ENCODE measurements at places on chromosomes 13 and 19.
A peak's percentile ranks its signal among the peaks of the same experiment; 100 is the strongest.

- H3K4me1 ChIP-seq = peaks cover 32% of the 10 kb centered on the region
- H3K4me3 ChIP-seq = peak overlapping the region; percentile 63
- peaks cover 16% of the 10 kb centered on the region for H3K27me3 ChIP-seq
Measured at GRCh38 chr19:38685666-38686529, 38.4 kb downstream of the ACTN4 start.

- peak overlapping the region; percentile 46 for H3K4me3 ChIP-seq
- H3K36me3 ChIP-seq = no peaks in the 10 kb centered on the region
- peaks cover 16% of the 10 kb centered on the region for H3K4me1 ChIP-seq
- DNase-seq = peak; percentile 73
- H3K27ac ChIP-seq = peak overlapping the region; percentile 17
Measured at GRCh38 chr19:29188289-29189032, 24.5 kb downstream of the UQCRFS1 start.

- peaks cover under 1% of the 10 kb centered on the region for H3K27me3 ChIP-seq
- peaks cover 5% of the 10 kb centered on the region for H3K4me1 ChIP-seq
- H3K4me3 ChIP-seq = no peak overlapping the region
- H3K36me3 ChIP-seq = peaks cover 5% of the 10 kb centered on the region
- no peak for DNase-seq
- no peak overlapping the region for H3K27ac ChIP-seq
Measured at GRCh38 chr19:41551212-41551610, 24.8 kb upstream of the CEACAM21 start.

- peaks cover 2% of the 10 kb centered on the region for H3K27me3 ChIP-seq
- peaks cover 7% of the 10 kb centered on the region for H3K4me1 ChIP-seq
- no peak overlapping the region for H3K27ac ChIP-seq
- no peak for DNase-seq
- no peaks in the 10 kb centered on the region for H3K36me3 ChIP-seq
Measured at GRCh38 chr13:79904581-79904980, 423.6 kb downstream of the NDFIP2 start.

GRCh38 chr13:38135592-38135991 is 214.1 kb upstream of the UFM1 start:
- H3K4me1 ChIP-seq = no peaks in the 10 kb centered on the region
- no peaks in the 10 kb centered on the region for H3K27me3 ChIP-seq
- H3K36me3 ChIP-seq = no peaks in the 10 kb centered on the region
- no peak overlapping the region for H3K4me3 ChIP-seq

DNA sequence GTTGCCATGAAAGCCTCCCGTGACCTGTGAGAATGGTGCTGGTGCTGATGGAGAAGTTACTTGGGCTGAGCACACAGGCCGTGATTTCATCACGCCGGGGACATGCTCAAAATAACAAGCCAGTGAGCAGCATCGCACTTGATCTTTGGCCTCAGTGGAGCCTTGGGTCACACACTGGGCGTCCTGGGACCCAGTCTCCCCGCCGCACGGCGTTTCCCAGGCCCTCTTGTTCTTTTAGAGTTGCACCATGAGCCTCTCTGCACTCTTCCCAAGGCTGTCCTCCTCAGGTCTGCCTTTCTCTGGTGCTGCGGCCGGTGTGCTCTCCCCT is 9.5 kb upstream of the NDUFS7 start:
- H3K27me3 ChIP-seq = peaks cover 6% of the 10 kb centered on the region
- no peaks in the 10 kb centered on the region for H3K4me1 ChIP-seq
- no peak overlapping the region for H3K4me3 ChIP-seq

DNA sequence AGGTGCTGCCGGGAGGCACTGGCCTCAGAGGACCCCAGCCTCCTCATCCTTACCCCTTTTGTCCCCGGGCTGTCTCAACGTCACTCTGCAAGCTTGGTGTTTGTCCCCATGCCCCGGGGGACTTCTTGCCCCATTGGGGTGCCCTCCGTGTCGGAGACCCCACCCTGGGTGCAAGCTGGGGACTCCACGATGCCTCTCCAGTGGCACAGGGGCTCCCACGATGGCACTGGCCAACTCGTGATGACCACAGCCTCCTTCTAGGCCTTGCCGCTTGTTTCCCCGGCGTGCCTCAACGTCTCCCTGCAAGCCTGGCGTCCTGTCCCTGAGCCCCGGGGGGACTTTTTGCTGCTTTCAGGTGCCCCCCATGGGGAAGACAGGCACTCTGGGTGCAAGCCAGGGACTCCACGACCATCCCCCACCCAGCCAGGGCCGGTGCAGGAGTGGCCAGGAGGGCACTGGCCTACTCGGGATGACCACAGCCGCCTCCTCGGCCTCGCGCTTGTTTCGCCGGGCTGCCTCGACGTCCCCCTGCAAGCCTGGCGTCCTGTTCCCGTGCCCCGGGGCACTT is 237.0 kb downstream of the TUBA3C start:
- peaks cover 6% of the 10 kb centered on the region for H3K27me3 ChIP-seq
- no peak overlapping the region for H3K4me3 ChIP-seq
- no peak overlapping the region for H3K27ac ChIP-seq
- no peaks in the 10 kb centered on the region for H3K4me1 ChIP-seq
- H3K36me3 ChIP-seq = peaks cover 2% of the 10 kb centered on the region

DNA sequence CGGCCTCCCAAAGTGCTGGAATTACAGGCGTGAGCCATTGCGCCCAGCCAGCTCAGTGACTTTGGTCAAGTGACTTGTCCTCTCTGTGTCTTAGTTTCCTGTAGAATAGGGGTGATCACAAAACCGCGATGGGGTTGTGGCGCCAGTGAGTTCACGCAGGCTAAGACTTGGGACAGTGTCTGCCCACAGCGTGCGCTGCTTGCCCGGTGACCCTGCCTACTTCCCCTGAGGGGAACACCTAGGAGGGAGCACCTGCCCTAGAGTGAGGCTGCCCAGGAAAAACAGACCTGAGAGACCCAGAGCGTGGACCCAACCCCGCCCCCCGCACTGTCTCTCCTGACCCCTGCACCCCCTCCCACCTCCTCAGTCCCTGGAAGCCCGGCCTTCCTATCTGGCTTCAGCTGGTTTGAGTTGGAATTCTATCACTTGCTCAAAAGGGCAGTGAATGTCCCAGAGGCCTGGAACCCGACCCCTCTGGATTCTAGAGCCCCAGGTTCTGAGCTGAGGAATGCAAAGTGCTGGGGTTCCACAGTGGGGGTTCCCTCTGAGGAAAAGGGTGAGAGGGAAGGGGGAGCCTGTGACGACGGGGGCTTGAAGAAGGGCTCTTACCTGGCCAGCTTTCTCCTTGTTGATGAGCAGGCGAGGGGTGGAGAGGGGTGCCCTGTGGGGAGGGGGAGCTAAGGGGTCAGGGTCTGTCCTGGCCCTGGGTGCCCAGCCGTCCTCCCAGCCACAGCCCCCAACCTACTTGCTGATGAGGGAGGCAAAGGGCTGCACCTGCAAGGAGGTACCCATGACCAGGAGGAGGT is 2.2 kb upstream of the RINL start:
- no peak overlapping the region for H3K27ac ChIP-seq
- H3K4me3 ChIP-seq = no peak overlapping the region
- no peak for DNase-seq
- H3K4me1 ChIP-seq = peaks cover 18% of the 10 kb centered on the region

GRCh38 chr13:55887561-55887960 is 1253.2 kb upstream of the PRR20A start:
- no peak overlapping the region for H3K27ac ChIP-seq
- DNase-seq = no peak
- H3K4me1 ChIP-seq = no peaks in the 10 kb centered on the region
- no peaks in the 10 kb centered on the region for H3K36me3 ChIP-seq
- H3K27me3 ChIP-seq = no peaks in the 10 kb centered on the region
- H3K4me3 ChIP-seq = no peak overlapping the region

DNA sequence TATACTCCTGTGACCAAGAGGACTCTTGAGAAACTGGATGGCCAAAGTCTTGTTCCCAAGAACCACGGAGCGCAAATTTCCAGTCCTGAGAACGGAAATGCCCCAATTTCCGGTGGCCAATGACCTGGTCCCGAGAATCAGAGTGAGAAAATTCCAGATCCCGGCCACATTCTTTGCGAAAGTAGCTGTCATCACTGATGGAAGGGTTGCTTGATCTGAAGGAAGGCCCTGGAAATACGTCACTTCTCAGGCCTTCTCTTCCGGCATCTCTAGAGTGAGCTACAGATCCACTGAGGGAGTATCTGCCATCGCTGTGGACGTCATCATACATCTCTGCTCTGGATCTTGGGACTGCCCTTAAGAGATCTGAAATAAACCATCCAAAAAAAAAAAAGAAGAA is 7.5 kb downstream of the SUGP2 start:
- no peak for DNase-seq
- H3K4me1 ChIP-seq = no peaks in the 10 kb centered on the region
- H3K4me3 ChIP-seq = no peak overlapping the region
- no peaks in the 10 kb centered on the region for H3K27me3 ChIP-seq
- H3K27ac ChIP-seq = no peak overlapping the region

DNA sequence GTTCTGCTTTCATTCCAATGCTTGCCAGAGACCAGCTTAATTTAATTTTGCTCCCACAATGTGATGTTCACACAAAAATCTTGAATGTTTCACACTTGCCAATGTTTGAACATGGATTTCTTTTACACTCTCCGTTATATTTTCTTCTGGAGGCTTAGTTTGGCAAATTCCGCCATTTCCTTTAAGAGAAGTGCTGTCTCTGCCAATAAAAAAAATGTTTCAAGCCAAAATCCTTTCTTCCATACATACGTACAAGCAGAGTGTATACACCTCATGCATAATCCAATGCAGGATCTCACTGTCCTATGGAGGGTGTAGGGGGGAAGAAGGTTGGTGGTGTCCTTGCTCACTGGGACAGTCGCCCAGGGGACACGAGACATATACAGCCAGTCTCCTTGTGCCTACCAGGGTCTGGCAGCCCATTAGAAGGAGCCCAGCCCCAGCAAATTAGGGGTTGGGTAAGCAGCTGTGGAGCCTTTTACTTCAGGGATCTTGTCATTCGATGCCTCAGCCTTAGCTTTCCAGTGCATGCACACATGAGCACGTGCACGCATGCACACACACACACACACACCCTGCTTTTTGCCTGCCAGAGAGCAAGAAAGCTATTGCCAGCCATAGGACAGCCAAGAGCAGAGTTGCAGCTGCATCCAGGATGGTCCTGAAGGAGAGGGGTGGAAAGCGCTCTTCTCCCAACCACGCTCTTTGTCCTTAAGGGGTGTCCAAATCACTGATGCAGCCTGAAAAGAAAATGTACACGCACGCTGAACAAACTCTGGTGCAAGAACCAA is 208.3 kb downstream of the FOXO1 start:
- H3K4me3 ChIP-seq = no peak overlapping the region
- peaks cover 2% of the 10 kb centered on the region for H3K4me1 ChIP-seq
- no peaks in the 10 kb centered on the region for H3K36me3 ChIP-seq
- H3K27ac ChIP-seq = no peak overlapping the region

DNA sequence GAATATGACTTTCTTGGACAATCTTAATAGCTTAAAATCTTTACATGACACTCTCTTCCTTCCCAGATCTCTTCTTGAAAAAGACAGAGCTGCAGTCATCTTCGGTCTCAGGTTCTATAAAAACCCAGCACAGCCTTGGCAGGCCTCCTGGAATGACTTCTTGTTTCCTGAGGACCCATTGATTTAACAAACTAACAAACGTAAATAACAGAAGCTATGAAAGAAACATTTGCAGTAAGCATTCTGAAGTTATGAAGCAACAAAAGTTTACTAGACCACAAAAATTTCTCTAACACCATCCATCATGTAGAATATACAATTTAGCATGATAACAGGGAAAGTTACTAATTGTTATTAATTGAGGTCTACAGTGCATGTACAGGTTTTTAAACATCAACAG is 62.8 kb upstream of the STARD13 start:
- H3K27me3 ChIP-seq = peaks cover 4% of the 10 kb centered on the region
- no peak overlapping the region for H3K4me3 ChIP-seq
- H3K36me3 ChIP-seq = no peaks in the 10 kb centered on the region
- H3K4me1 ChIP-seq = peaks cover 17% of the 10 kb centered on the region
- DNase-seq = no peak

DNA sequence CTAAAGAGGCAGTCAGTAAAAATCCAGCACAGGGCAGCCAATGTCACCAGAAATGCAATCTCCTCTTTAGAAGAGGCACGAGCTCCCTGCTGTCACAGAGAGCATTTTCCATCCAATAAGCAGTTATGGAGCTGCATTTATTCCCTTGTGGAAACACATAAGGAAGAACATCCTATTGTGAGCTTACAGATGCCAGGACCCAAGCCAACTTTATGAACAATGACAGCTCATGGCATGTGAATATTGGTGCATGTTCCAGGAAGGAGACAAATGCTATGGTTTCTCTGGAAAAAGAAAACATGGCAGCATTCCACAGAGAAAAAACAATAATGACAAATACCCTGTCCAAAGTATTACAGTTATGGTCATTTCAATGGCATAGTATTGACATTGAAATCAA is 955.6 kb downstream of the UQCRFS1 start:
- no peaks in the 10 kb centered on the region for H3K4me1 ChIP-seq
- no peak for DNase-seq
- no peaks in the 10 kb centered on the region for H3K27me3 ChIP-seq
- H3K4me3 ChIP-seq = no peak overlapping the region
- no peaks in the 10 kb centered on the region for H3K36me3 ChIP-seq
- no peak overlapping the region for H3K27ac ChIP-seq

- H3K27me3 ChIP-seq = peaks cover 5% of the 10 kb centered on the region
- H3K4me1 ChIP-seq = peaks cover 35% of the 10 kb centered on the region
- H3K27ac ChIP-seq = peak overlapping the region; percentile 88
- peak overlapping the region; percentile 44 for H3K4me3 ChIP-seq
- no peaks in the 10 kb centered on the region for H3K36me3 ChIP-seq
Measured at GRCh38 chr19:29263305-29264135, 50.6 kb upstream of the UQCRFS1 start.

DNA sequence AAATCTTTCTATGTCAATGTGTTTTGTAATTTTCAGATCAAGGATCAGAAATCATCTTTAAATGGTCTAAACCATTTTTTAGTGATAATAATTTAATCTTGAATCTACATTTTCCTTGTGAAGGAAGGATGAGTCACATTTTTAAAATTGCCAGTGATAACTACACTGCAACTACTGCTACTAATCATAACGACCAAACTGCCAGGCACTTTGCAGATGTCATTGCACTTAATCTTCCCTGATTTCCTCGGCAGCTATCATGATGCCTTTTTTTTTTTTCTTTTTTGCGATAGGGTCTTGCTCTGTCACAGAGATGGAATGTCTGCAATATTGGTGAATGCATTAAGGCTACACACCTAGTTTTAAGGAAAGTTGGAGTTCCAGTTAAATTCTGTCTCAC is 41.4 kb upstream of the SLC10A2 start:
- H3K4me3 ChIP-seq = no peak overlapping the region
- H3K27ac ChIP-seq = no peak overlapping the region
- H3K4me1 ChIP-seq = no peaks in the 10 kb centered on the region
- H3K36me3 ChIP-seq = no peaks in the 10 kb centered on the region
- no peak for DNase-seq

DNA sequence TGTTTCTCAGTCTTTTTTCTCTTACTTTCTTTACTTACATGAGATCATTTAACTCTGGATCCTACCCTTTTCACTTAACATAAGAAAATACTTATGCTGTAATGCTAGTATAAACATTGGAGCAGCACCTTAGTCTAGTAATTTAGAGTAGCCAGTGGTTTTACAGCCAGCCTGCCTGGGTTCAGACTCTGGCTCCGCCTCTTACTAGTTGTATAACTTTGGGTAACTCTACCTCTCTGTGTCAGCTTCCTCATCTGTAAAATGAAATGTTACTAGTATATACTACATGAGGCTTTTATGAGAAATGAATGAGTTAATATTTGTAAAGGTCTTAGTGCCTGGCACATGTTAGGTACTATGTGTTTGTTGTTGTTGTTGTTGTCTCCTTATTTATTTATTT is 5.6 kb downstream of the CDADC1 start:
- DNase-seq = no peak
- peaks cover 1% of the 10 kb centered on the region for H3K27me3 ChIP-seq
- H3K36me3 ChIP-seq = no peaks in the 10 kb centered on the region
- no peaks in the 10 kb centered on the region for H3K4me1 ChIP-seq
